ENCODE measurements at places on chromosomes 5 and 9.

- DNase-seq = peak; percentile 13
Measured at GRCh38 chr9:110626101-110626829, 42.3 kb upstream of the MUSK start.

DNA sequence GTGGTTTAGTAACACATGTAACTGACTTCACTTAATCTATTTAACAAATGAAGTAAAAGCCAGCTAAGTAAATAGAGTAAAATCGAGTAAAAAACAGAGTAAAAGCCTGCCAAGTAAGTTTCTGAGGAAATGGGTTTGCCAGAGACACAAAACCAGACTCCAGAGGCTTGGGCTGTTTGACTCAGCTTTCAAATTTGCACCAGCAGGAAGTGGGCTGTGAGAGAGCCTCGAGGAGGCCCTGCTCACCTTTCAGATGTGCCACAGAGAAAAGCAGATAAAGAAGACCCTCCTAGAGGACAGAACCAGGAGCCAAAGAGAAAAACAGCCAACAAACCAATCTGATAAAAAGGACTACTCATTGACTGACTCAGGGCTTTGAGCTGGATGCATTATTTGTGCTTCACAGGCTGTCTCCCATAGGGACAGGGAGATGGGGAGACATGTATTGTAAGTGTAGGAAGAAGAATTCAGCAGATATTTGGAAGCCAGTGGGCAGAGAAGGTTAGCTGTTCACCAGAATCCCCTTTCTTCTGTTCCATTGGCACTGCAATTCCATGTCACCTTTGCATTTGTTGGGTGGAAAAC, 14.4 kb upstream of the AMACR start:
- peak; percentile 36 for DNase-seq

DNA sequence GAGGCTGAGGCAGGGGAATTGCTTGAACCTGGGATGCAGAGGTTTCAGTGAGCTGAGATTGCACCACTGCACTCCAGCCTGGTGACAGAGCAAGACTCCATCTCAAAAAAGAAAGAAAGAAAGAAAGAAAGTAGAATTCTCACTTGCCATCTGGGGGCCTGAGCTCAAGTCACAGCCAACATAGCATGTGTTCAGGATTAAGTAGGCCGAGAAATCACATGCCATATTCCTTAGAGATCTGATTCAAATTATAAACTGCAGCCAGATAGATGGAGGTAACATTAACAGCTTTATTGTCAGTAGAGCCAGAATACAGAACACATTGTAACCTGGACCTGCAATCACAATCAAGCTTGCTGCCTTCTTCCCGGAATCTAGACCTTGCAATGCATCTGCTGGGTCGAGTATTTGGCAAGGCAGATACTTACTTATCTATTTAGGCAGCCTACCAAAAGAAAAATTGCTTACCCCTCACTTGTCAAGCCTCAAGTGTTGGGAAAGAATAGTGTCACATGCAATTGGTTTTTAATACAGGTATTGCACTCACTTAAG, 173.7 kb downstream of the CPLANE1 start:
- DNase-seq = no peak

GRCh38 chr9:137114613-137115393, at the start of gene DPP7:
Gene DPP7 (minus strand): TSS chr9:137114733. CDS start chr9:137114713, 20 bp downstream.
- DNase-seq = peak; percentile 78

DNA sequence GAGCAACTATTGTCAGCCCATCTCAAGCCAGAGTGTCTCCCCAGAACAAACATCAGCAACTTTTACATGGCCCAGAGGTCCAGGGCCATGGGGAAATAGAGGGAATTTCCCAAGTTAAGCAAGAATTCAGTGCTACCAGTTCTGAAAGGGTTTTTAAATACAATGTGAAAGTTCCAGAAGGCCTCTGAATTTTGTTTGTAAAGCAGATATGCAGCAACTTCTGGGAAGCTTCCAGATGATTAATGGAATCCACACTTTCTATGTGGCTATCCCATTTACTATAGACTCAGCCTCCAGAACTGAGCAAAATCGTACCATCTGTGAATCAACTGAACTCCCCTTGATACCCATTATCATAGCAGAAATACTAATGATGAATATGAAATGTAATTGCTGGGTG, 93.8 kb downstream of the FEM1C start:
- no peak for DNase-seq
